ENCODE measurements at places on chromosomes 2 and 18.
A peak's percentile ranks its signal among the peaks of the same experiment; 100 is the strongest.

DNA sequence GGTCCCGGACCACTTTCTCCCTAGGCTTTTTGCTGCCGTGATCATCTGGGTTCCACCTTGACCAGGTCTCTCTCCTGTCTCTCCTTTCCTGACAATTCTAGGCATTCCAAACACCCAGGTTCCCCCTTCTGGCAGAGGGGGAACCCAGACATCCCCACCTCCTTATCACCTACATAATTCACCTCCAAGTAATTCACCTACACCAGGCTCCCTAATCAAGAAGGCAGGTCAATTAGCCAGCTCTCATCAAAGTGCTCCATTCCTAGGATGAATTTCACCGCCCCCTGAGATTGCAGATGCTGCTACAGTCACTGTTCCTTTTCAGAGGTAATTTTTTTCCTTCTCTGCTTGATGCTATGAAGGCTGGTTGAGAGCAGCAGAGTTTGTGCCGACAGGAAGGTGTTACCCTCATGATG, 42.3 kb upstream of the ATG16L1 start:
- no peak for DNase-seq

DNA sequence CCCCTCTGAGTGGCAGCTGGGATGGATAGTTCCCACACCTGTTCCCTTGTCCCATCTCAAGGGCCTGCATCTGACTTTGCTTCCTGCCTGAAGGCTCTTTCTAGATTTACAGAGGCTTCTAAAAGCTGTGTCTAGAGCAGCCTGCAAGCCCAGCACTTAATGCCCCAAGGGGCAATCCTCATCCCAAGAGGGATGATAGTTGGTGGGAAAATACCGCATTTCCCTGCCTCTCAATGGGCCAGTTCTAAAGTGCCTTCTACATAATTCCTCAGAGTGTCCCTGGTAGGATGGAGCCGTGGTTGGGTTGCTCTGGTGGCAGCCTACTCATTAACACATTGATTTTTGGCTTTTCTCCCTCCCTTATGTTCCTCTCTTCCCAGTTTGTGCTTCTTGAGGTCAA, 29.5 kb downstream of the LAMA3 start:
- no peak for DNase-seq

DNA sequence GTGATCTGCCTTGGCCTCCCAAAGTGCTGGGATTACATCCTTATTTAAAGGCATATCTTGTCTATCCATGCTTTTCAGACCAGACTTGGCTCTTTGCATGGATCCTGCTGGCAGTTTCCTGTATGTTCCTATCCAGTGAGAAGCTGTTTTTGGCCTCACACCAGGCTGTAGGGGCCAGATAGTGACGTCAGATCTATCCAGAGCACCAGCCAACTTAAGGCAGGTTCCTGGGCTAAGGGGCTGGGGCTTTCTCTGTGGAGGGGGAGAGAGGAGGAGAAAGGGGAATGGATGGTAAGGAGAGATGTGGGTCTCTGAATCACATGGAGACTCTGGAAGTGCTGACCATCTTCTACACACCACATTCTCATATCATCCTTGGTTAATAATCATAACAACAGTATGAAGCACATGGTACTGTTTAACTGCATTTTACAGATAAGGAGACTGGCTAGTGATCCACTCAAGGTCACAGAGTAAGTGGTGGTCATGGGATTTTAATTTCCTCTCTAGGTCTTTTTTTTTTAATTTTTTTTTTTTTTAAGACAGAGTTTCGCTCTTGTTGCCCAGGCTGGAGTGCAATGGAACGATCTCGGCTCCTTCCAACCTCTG, 2.0 kb upstream of the FAM117B start:
- DNase-seq: no peak

DNA sequence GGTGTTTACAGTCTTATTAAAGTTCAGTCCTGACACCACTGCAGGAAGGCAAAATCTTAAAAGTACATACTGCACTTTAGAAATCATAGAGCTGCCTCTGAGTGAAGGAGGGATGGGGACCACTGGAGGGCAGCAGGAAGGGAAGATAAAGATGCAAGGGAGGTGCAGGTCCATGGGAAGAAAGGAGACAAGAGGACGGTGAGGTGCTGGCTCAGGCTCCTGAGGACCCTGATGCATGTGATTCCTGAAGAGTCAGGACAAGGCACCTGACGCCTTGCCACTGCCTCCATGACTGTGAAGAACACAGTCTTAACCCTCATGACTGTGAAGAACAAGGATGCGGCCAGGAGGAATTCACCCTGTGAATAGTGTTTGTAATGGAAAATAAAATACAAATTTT, 116.2 kb upstream of the NPAS2 start:
- DNase-seq: no peak

GRCh38 chr2:75952173-75952572, 241.5 kb upstream of the GCFC2 start:
- DNase-seq: no peak

- DNase-seq: no peak
These were observed 260.4 kb upstream of the SP5 start for GRCh38 chr2:170454471-170455372.

DNA sequence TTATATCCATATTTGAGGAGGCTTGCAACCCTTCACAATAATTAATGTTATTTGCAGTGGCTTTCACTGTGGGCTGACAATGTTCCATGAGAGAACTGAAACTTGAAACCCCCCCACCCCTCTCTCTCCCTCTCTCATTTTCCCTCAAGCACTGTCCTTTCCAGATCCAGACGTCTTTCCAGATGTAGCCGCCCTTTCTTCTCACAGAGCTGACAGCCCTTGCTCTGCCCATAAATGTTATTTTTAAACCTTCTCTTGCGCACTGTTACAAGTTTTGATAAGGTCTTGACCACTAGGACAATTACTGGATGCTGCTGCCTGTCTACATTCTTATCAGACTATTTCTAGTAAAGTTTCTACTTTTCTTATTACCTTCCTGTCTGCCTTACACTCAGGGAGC, 91.4 kb upstream of the LINC00305 start:
- no peak for DNase-seq

GRCh38 chr18:77366720-77367641, 117.3 kb downstream of the GALR1 start:
- no peak for DNase-seq

GRCh38 chr2:62812921-62813825, 107.7 kb downstream of the EHBP1 start:
- no peak for DNase-seq

- DNase-seq: no peak
These were observed 32.8 kb upstream of the GPR55 start for GRCh38 chr2:230957756-230958391.

DNA sequence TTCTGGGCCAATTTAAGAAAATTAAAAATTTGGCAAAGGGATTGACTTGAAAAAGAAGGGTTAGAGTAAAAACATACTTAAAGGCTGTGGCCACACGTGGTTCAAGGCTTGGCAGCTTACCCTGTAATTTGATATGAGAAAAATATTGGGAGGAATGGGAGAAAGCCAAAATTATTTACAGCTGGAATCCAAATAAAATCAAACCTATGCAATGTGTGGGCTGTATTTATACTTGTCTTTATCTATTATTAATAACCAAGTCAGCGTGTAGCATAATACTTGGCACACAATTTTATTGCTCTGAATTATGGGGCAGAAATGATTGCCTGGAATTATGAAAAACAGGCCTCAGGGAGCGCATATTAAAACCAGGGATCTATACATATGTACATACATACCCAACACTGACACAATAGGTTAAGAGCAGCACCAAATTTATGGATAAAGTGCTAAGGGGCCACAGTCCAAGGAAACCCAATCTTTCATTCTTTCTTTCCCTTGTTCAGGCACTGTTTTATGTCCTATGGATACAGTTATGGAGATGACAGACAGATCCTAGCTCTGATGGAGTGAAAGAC, 35.6 kb downstream of the FAM124B start:
- no peak for DNase-seq

DNA sequence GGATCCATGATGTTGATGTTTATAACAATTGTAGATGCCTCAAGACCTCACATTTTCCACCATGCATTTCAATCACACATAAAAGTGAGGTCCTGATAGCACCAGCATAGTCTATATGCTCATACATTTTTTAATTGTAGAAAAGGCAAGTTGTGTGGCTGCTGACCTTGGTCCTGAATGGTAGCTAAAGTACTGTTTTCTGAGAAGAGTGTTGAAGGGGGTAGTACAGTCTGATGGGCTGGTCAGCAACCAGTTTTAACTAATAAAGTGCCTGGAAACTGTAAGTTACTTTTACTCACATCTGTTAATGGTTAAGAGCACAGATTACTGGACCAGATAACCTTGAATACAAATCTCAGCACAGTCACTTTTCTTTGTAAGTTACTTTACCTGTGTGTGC, 15.9 kb downstream of the ZNF638 start:
- DNase-seq: no peak

GRCh38 chr2:25127646-25128045, 40.7 kb downstream of the POMC start:
- no peak for DNase-seq

GRCh38 chr2:212905640-212906201, 245.7 kb downstream of the IKZF2 start:
- DNase-seq: no peak

- no peak for DNase-seq
These were observed 20.5 kb downstream of the IL36A start for GRCh38 chr2:113025737-113026136.

- no peak for DNase-seq
These were observed 12.3 kb upstream of the DNAJB2 start for GRCh38 chr2:219266886-219267285.

GRCh38 chr2:204657024-204657423, 111.7 kb downstream of the PARD3B start:
- no peak for DNase-seq

- no peak for DNase-seq
These were observed 118.9 kb downstream of the LPIN1 start for GRCh38 chr2:11865378-11865777.

DNA sequence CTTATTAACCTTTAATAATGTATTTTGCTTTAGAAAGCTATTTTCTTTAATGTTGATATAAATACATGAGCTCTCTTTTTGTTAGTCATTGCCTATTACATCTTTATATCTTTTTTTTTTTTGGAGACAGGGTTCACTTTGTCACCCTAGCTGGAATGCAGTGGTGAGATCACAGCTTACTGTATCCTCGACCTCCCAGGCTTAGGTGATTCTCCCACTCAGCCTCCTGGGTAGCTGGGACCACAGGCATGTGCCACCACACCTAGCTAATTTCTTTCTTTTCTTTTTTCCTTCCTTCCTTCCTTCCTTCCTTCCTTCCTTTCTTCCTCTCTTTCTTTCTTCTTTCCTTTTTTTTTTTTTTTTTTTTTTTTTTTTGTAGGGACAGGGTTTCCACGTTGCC, 15.4 kb downstream of the NAB1 start:
- no peak for DNase-seq

- peak; percentile 67 for DNase-seq
These were observed 1.2 kb downstream of the DLX1 start for GRCh38 chr2:172086241-172087206.
